ENCODE measurements at places on chromosomes 12 and 14. TPM values are rescaled to one million over a fixed set of nuclear protein-coding genes. Genes with fewer than 3 reads are reported as not detected.

LMNTD1 gene
- total RNA-seq: 10.8 TPM

BTBD7 gene
- total RNA-seq: 27.8 TPM

LIN7A gene
- total RNA-seq: 5.8 TPM

CYP27B1 gene
- total RNA-seq: 3.9 TPM

SLC25A21 gene
- total RNA-seq: 13.6 TPM

DNA sequence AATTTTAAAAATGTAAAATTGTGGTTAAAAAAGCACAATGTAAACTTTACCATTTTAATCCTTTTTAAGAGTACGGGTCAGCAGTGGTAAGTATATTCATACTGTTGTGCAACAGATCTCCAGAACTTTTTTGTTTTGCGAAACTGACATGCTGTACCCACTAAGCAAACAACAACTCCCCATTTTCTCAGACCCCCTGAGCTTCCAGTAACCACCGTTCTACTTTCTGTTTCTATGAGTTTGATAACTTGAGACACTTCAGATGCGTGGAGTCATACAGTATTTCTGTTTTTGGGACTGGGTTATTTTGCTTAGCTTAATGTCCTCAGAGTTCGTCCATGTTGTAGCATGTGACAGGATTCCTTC, 38.0 kb downstream of the CHST11 start:
- H3K36me3 ChIP-seq: no peaks in the 10 kb centered on the region
- no peak overlapping the region for H3K4me3 ChIP-seq
- H3K27me3 ChIP-seq: no peaks in the 10 kb centered on the region
- no peak for DNase-seq
- peak overlapping the region; percentile 58 for H3K27ac ChIP-seq
- peaks cover 4% of the 10 kb centered on the region for H3K4me1 ChIP-seq

GRCh38 chr14:34014936-34015335, 64.1 kb upstream of the EGLN3 start:
- H3K4me3 ChIP-seq: no peak overlapping the region
- H3K36me3 ChIP-seq: no peaks in the 10 kb centered on the region
- H3K4me1 ChIP-seq: no peaks in the 10 kb centered on the region
- DNase-seq: no peak

- DNase-seq: no peak
- no peak overlapping the region for H3K4me3 ChIP-seq
- H3K27me3 ChIP-seq: no peaks in the 10 kb centered on the region
- H3K4me1 ChIP-seq: no peaks in the 10 kb centered on the region
Measured at GRCh38 chr14:21735639-21736307, 62.2 kb upstream of the OR4E1 start.

DNA sequence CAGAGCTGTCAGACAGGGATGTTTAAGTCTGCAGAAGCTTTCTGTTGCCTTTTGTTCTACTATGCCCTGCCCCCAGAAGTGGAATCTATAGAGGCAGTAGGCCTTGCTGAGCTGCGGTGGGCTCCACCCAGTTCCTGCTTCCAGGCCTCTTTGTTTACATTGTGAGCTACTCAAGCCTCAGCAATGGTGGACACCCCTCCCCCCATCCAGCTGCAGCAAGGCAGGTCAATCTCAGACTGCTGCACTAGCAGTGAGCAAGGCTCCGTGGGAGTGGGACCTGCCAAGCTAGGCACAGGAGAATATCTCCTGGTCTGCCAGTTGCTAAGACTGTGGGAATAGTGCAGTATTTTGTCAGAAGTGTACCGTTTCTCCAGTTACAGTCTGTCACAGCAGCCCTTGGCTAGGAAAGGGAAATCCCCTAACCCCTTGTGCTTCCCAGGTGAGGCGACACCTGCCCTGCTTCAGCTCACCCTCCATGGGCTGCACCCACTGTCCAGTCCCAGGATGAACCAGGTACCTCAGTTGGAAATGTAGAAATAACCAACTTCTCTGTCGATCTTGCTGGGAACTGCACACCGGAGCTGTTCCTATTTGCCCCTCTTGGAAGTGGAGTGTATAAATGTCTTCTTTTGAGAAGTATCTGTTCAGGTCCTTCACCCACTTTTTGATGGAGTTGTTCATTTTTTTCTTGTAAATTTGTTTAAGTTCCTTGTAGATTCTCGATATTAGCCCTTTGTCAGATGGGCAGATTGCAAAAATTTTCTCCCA, 213.5 kb upstream of the SLC38A2 start:
- no peaks in the 10 kb centered on the region for H3K4me1 ChIP-seq
- H3K36me3 ChIP-seq: no peaks in the 10 kb centered on the region
- no peaks in the 10 kb centered on the region for H3K27me3 ChIP-seq

DNA sequence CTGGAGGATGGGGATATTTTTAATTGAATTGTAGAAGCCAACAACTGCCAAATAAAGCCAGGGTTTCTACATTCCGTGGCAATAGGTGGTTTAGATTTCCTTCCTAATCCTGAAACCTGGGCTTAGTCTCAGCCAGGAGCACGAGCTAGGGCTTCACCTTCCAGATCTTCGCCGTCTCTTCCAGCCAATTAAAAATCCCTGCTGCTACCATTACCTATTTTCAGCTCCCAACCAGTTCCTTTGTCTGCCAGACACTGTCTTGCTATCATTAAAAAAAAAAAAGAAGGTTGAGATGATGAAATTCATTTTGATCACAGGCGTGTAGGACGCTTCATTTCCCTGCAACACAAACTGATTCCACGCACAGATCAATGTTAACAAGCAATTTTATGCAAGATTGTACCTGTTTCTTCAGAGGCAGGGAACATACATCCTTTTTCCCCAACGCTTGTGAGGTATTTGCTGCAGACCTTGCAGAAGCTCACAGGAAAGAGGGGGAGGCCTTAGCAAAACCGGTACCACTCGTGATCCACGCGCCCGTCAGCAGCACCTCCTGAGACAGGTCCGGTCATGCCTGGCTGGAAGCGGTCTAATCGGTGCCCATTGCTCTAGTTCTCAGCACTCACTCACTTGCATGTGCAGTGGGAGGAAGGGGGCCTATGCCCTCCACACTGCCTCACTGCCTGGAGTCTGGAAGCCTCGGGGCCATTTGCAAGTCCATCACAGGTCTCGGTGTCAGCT, 65.1 kb downstream of the SLC6A12 start:
- H3K4me1 ChIP-seq: no peaks in the 10 kb centered on the region
- no peaks in the 10 kb centered on the region for H3K27me3 ChIP-seq
- no peaks in the 10 kb centered on the region for H3K36me3 ChIP-seq
- no peak for DNase-seq
- no peak overlapping the region for H3K4me3 ChIP-seq

DNA sequence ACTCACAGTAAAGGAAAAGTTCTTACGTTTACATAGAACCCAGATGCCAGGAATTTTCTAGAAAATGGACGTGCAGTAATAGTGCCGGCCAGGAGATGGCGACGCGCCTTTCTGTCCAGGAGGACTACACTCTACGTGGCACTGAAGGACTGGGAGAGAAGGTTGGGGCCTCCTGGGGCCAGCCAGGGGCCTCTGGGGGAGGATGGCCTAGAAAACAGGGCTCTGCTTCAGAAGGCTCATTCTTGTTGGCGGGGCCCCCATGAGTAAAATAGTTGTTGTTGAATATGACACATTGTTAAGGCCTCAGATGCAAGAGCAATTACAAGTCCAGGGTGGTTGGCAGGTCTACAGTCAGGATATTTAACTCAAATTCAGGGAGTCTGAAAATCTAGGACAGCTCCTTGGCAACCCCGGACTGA, 120.1 kb upstream of the MAX start:
- no peak overlapping the region for H3K27ac ChIP-seq
- H3K4me1 ChIP-seq: no peaks in the 10 kb centered on the region

- no peak for DNase-seq
- no peaks in the 10 kb centered on the region for H3K4me1 ChIP-seq
- H3K27me3 ChIP-seq: no peaks in the 10 kb centered on the region
- no peaks in the 10 kb centered on the region for H3K36me3 ChIP-seq
- H3K27ac ChIP-seq: no peak overlapping the region
- no peak overlapping the region for H3K4me3 ChIP-seq
Measured at GRCh38 chr14:76115010-76115422, 36.7 kb upstream of the GPATCH2L start.

DNA sequence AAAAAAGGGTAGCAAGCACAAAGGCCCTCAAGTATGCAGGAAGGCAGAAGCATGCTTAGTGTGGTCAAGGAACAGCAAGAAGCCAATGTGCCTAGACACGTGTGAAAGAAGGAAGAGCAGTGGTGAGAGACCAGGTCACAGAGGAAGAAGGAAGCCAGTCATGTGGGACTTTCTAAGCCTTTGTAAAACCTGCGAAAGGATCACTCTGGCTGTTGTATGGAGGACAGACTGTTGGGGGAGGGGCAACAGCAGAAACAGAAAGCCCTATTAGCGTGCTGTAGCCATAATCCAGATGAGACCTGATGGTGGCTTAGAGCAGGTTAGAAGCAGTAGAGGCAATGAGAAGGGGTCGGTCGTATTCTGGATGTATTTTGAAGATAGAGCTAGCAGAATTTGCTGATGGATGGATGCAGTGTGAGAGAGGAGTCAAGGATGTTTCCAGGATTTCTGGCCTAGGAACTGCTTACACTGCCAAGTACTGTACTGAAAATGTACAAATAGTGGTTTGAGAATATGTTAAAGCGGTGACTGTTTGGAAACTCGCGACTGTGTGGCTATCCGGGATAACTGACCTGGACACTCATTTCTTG, 5.7 kb upstream of the MLF2 start:
- peaks cover 11% of the 10 kb centered on the region for H3K4me1 ChIP-seq
- no peaks in the 10 kb centered on the region for H3K27me3 ChIP-seq
- no peak overlapping the region for H3K27ac ChIP-seq
- H3K4me3 ChIP-seq: no peak overlapping the region

- no peaks in the 10 kb centered on the region for H3K4me1 ChIP-seq
- H3K36me3 ChIP-seq: no peaks in the 10 kb centered on the region
- H3K27me3 ChIP-seq: no peaks in the 10 kb centered on the region
- no peak for DNase-seq
- H3K4me3 ChIP-seq: no peak overlapping the region
Measured at GRCh38 chr12:1356285-1356684, 238.1 kb downstream of the FBXL14 start.

GRCh38 chr14:54102530-54102929, 145.9 kb upstream of the BMP4 start:
- no peaks in the 10 kb centered on the region for H3K27me3 ChIP-seq
- H3K4me1 ChIP-seq: no peaks in the 10 kb centered on the region
- no peak overlapping the region for H3K4me3 ChIP-seq
- no peak overlapping the region for H3K27ac ChIP-seq
- DNase-seq: no peak

GRCh38 chr14:93086441-93087055, 29.2 kb downstream of the ITPK1 start:
- no peaks in the 10 kb centered on the region for H3K36me3 ChIP-seq
- no peaks in the 10 kb centered on the region for H3K27me3 ChIP-seq
- DNase-seq: no peak
- no peak overlapping the region for H3K4me3 ChIP-seq
- H3K4me1 ChIP-seq: peaks cover 15% of the 10 kb centered on the region

DNA sequence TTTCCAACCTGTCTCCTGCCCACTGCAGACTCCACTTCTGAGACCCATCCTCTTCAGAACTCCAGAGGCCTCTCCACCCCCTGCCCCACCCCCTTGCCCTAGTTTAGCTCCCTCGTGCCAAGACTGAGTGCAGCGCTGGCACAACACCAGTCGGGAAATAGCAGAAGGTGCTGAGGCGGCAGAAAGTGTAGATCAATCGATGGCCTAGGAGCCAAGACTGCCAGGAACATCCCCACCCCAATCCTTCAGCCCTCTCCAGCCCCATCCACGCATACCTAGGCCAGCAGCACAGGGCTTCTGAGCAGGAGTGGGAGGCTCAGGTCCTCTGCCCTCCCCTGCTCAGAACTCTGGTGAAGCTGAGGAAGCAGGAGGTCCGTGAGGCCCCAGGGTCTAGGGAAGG, 1.1 kb downstream of the CPNE6 start:
- H3K4me1 ChIP-seq: no peaks in the 10 kb centered on the region
- DNase-seq: no peak
- H3K27me3 ChIP-seq: no peaks in the 10 kb centered on the region
- no peak overlapping the region for H3K4me3 ChIP-seq
- H3K27ac ChIP-seq: no peak overlapping the region

DNA sequence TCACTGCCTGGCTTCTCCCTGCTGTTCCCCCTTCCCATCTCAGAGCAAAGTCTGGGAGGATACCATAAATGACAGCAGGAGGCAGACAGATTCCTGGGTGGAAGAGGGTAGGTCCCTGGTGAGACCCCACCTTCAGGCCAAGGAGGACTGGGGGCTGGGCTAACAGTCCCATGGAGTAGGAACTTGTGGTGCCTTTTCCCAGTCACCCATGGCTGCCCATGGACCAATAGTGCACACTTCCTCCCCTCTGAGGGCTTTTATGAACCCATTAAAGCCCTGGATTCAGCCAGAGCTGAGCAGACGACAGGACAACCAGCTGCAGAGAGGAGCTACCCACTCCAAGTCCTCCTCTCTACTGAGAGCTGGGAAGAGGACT, 36.6 kb upstream of the OR5AU1 start:
- no peaks in the 10 kb centered on the region for H3K27me3 ChIP-seq
- DNase-seq: no peak
- peak overlapping the region; percentile 12 for H3K4me3 ChIP-seq

- H3K36me3 ChIP-seq: no peaks in the 10 kb centered on the region
- no peak overlapping the region for H3K27ac ChIP-seq
- no peaks in the 10 kb centered on the region for H3K27me3 ChIP-seq
- no peak for DNase-seq
- no peak overlapping the region for H3K4me3 ChIP-seq
Measured at GRCh38 chr12:5493018-5493417, 61.1 kb downstream of the NTF3 start.

DNA sequence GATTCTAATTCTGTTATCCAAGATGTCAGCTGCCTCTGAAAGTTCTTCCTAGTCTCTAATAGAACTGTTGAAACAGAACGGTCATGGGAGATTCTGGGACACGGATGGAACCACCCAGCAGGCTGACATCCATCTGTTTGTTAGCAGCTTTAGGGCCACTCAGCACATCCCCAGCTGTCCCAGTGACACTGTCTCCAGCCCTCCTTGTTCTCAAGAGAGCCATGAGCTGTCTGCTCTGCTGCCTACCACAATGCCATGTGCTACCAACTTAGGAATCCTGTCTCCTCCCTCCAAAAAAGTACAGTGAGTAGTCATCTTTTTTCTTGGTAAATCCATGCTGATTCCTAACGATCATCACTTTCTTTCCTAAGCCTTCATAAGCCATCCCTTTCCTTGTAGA, 130.5 kb downstream of the ZFP36L1 start:
- H3K4me1 ChIP-seq: peaks cover 36% of the 10 kb centered on the region
- no peak overlapping the region for H3K27ac ChIP-seq
- H3K4me3 ChIP-seq: no peak overlapping the region
- no peak for DNase-seq
- no peaks in the 10 kb centered on the region for H3K36me3 ChIP-seq
- H3K27me3 ChIP-seq: no peaks in the 10 kb centered on the region
